Activated CD4-positive, CD25-positive, alpha-beta regulatory T cell treated with anti-CD3 and anti-CD28 coated beads, Interleukin-2, amount 50 U/mL, for 72 hours (primary cell): ENCODE measurements at places on chromosomes 6 and 20.

DNA sequence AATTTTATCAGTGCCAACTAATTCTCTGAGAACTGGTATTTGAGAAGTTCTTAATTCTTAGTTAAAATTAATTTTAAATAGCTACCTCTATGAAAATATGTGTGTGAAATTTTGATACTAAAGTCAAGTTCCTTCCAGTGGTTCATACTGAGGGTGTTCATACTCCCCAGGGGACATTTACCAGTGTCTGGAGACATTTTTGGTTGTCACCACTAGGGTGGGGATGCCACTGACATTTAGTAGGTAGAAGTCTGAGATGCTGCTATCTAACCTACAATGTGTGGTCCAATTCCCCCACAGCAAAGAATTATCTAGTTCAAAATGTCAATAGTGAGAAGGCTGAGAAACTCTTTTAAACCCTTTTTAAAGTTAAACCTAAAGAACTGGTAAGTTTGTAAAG lies 463.8 kb downstream of the ADGRB3 start:
- DNase-seq, result no peak

GRCh38 chr6:148455225-148455624 lies 112.6 kb downstream of the SASH1 start:
- DNase-seq, result no peak

- no peak for DNase-seq
These were observed 194.6 kb upstream of the KCNG1 start for GRCh38 chr20:51217347-51218045.

- DNase-seq, result peak; percentile 65
These were observed 68.7 kb downstream of the TOX2 start for GRCh38 chr20:43983359-43983758.

- DNase-seq, result no peak
These were observed 2.7 kb downstream of the SRF start for GRCh38 chr6:43173591-43174262.

- no peak for DNase-seq
These were observed 344.9 kb downstream of the SMOC2 start for GRCh38 chr6:168785720-168786511.

- no peak for DNase-seq
These were observed 103.9 kb upstream of the ARG1 start for GRCh38 chr6:131469130-131469529.

DNA sequence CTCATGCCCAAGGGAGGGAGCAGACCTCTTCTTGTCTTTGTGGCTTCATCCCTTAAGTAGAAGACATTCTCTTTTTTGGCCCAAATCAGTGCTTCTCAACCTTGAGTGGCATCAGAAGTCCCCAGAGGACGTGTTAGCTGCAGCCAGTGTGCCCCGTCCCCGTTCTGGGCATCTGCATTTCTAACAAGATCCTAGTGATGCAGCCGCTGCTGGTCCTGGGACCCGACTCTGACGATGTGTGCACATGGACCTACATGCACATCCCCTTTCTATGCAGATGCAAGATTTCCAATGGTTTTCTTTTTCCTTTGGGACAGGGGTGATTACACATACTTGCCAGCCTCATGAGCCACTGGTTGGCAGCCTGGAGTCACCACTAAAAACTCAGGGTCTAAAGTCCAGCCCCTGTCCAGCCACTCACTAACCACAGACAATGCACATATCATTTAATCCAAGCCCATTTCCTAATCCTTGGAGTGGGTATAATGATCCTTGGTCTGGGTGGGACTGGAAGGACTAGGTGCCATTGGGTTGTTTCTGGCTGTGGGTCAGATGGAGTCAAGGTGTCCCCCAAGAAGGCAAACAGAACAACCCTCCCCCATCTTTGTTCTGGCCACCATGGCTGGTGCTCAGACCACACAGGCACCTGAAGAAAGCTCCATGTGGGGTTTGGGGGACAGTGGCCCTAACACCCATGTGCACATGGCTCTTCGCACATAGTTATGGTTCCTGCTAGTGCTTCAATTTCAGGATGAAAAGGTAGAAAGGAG lies 6.4 kb downstream of the ACSS1 start:
- DNase-seq, result no peak

DNA sequence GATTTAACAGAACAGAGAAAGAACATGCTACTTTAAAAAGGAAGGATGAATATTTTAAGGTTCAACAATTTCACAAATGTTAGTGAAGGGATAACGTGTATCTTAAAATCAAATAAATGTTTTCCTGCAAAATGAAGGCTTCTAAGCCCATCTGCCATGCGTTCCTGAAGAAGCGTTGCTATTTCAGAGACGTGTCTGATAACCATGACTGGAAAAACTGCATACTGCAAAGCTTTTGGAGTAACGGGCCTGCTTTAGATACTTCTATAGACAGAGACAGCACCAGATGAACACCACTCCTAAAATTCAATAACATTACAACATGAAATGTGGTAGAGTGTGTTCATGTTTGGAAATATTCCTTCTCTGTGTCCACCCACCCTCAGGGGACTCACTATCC lies 126.0 kb downstream of the WDR27 start:
- DNase-seq, result no peak

DNA sequence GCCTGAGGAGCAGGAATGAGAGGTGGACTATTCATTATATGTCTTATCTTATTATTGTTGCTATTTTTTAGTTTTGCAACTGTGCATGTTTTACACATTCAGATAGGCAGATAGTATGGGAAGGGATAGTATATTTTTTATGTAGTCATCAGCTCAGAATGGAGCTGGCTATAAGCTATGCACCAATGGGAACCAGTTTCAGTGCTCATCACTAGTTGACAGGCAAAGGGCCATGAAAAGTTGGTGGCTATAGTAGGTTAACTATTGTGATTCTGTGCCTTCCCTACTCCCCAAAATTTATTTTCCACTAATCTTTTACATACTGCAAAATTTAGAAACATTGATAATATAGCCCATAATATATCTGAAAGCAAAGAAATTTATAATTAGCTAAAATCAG lies 5.3 kb upstream of the UBD start:
- no peak for DNase-seq

DNA sequence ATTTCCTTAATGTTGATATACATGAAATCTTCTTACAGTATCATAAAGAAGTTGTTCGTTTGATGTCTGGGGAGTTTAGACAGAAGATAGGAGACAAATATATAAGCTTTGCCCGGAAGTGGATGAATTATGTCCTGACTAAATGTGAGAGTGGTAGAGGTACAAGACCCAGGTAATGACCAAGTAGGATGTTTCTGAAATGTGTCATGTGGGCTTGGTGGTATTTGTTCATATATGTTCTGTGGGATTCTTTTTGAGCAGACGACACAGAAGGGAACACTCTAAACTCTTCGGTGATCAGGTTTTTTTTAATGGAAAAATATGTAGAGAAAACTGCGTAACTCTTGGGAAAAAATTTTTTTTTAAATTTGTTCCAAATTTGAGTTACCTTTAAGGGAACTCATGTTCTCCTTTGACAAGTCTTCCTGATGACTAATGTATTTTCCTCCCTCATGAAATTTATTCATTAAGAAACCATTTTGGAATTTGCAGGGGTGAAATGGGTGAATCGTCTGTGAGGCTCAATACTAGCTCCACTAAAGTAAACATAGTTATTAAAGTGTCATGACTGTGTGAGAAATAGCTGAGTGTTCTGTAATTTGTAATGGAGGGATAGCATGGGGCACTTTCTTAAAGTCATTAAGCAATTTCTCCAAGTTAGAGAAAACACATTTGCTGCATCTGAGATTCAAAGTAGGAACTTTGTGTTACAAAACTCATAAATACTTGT lies 100.6 kb downstream of the MAP3K4 start:
- DNase-seq, result no peak

DNA sequence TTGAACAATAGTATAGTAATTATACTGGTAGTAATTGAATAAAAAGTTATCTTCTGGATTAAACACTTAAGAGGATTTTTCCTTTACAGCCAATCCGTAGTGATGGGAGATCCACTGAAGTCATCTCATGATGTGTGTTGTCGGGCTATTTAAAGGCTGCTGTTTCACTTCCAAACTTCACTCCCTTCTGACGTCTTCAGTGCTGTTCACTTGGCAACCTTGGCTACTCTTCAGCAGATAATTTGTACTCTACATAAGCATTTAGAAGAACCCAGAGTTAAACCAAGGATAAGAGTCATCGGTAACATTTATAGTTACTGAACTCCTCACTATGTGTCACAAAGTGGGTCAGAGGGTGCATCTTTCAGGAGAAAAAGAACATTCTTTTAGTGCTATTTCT lies 179.1 kb upstream of the EYA4 start:
- no peak for DNase-seq

- DNase-seq, result no peak
These were observed 22.8 kb downstream of the ISM1 start for GRCh38 chr20:13243826-13244376.

- no peak for DNase-seq
These were observed 25.7 kb upstream of the BTBD3 start for GRCh38 chr20:11891776-11892545.

DNA sequence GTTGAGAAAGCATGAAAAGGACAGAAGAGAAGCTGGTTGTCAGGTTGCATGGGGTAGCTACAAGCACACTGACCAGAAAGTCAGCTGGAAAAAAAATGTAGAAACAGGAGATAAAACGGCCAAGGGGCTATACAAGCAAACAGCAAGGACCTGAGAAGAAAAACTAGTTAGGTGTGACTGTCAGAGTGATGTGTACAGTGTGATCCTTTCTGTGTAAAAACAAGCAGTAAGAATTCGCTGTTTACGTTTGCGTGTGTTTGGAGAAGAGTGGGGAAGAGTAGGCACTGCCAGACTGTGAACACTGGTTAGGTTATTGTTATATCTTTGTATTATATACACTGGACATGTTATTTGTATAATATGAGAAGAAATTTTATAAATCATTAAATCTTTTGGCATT lies 28.1 kb downstream of the PTPN1 start:
- no peak for DNase-seq

DNA sequence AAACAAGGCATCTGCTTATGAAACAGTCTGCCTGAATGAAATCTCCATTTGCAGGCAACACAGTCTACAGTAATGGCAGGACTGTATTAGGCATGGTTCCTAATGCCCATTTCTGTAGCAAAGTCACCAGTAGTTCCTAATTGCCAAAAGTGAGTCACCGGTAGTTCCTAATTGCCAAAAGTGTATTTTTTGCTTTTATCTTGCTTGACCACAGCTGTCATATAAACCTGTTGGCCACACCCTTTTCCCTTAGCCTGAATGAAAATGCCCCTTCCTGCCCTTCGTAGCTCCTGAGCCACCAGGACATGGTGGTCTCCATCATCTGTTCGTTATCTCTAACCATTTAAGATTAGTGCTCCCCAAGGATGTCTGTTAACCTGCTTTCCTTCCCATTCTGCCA lies 34.5 kb downstream of the MTHFD1L start:
- DNase-seq, result no peak

DNA sequence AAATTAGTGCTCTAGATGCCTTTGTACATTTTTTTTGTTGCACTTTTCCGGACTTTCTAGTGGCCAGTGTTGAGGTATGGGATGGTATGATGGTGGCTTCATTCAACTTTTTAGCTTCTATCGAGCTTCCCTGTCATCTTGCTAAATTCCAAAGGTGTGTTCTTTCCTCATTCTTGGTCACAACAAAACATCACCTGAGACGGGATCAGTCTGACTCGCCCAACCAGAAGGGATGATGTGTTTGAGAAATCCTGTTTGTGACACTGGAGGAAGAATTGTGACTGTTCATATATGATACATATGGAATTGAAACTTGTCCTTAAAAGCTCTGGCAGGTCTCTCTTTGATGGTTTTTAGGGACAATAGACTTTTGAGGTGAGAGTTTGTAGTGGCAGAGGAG lies 33.8 kb downstream of the KCNS1 start:
- DNase-seq, result no peak

- DNase-seq, result no peak
These were observed 120.5 kb upstream of the ENPP5 start for GRCh38 chr6:46291275-46291633.

- DNase-seq, result no peak
These were observed 42.3 kb downstream of the QRSL1 start for GRCh38 chr6:106671651-106672050.

GRCh38 chr6:168089186-168090063 lies 10.4 kb upstream of the FRMD1 start:
- DNase-seq, result no peak

DNA sequence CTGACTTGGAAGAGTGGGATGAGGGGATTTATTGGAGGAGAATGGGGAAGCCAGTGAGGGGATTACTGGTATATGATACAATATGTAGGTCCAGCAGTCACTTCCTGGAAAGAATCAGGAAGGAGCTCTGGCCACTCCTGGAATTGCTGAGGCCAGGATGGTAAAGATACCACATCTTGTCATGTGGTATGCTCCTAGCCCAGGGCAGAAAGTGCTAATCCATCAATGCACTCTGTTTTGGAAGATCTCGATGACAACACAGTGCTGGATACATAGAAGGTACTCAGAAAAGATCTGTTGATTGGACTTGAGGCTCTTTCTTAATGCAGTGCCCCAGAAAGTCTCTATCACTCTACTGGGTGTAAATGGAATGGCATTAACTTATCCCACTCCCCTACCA lies 52.6 kb downstream of the LAMP5 start:
- DNase-seq, result no peak

DNA sequence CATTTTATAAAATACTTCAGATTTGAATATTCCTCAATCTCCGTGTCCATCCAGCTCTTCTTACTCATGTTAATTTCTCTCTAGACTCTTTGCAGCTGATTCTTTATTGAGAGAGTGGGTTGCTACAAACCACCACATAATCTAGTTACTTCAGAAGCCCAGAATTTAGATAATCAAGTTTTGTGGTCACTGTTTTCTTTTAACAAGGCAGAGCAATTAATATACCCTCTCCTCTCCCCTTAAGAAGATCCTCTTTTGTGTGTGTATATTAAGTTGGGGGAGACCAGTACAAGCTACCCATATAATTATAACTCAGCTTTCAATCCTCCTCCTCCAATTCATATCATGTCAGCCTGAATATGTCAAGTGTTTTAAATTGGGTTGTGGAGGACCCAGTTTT lies 95.1 kb downstream of the IRAK1BP1 start:
- no peak for DNase-seq

DNA sequence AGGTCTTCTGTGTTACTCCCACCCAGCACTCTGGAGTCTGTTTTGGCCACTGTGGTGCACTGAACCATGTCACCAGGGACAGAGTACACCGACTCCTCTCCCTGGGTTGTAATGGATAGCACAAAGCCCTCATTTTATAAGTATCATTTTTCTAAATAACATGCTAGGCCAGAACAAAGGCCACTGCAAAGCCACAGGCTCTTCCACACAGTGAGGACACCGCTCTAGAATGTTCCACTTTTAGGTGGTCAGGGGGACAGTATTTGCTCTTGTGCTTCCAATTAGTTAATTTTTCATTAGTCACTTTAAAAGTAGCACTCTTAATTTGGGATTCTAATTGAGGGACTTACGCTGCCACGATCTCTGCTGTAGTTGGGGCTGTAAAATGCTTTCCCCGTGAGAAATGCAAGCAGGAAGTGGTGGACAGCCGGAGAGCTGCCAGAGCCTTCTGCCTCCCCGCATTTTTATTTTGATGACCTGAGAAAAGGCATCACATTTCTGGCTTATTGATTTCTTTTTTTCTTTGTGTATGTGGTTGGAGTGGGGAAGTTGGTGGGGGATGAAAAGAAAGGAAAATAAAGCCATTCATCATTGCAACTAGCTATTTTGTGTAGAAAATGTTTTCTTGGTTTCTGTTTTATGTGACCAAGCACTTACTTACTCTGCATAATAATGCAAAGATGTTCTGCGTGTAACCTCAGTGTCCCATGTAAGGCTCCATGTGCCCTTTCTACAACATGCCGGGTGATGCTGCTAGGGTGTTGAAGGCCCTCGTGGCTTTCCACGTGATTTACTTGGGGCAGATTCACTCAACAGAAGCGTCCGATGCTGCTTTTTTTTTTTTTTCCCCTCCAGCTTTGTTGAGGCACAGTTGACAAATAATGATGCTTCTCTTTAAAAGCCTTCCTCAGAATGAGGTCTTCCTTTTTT lies 195.9 kb downstream of the SASH1 start:
- DNase-seq, result no peak

- DNase-seq, result no peak
These were observed 54.0 kb downstream of the EDN3 start for GRCh38 chr20:59354460-59354859.
